ENCODE measurements at places on chromosomes 4 and X.

GRCh38 chrX:57595381-57595811 is 3.6 kb downstream of the ZXDB start:
- no peak for DNase-seq

GRCh38 chr4:156686120-156686519 is 285.5 kb downstream of the PDGFC start:
- no peak for DNase-seq

GRCh38 chr4:182015893-182016292 is 227.3 kb upstream of the TENM3 start:
- DNase-seq = no peak

DNA sequence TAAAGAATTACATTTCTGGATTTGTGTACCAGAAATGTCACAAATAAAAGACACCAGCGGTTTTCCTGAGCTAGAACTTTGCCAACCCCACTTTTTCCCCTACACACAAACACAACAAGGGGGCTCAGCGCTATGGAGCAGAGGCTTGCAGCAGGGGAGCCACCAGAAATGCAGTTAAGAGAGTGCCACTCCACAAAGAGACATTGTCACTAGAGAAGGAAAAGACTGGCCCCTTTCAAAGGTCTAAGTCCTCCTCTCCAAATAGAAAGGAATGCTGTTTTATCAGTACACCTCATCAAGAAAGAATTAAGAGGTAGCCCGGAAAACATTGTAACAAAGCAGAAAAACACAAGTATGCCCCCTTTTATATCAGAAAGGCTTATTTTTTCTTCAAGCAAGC is 419.5 kb downstream of the HNRNPD start:
- DNase-seq = no peak

DNA sequence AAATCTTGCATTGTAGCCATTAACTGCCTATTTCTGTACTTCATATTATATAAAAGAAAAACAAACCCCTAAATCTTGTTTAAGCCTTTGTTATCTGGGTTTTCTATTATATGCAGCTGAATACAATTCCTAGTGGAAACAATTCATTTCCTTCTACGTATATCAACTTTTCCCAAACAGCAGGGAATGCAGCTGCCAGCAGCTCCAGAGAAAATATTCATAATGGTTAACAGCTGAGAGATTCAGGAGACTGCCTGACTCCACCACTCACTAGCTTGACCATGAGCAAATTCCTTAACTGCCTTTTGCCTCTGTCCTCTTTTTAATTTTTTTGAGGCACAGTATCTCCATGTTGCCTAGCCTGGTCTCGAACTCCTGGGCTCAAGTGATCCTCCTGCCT is 146.2 kb downstream of the SPATA18 start:
- no peak for DNase-seq

- DNase-seq = no peak
These were observed 507 bp downstream of the MFAP3L start for GRCh38 chr4:170025523-170026252.

DNA sequence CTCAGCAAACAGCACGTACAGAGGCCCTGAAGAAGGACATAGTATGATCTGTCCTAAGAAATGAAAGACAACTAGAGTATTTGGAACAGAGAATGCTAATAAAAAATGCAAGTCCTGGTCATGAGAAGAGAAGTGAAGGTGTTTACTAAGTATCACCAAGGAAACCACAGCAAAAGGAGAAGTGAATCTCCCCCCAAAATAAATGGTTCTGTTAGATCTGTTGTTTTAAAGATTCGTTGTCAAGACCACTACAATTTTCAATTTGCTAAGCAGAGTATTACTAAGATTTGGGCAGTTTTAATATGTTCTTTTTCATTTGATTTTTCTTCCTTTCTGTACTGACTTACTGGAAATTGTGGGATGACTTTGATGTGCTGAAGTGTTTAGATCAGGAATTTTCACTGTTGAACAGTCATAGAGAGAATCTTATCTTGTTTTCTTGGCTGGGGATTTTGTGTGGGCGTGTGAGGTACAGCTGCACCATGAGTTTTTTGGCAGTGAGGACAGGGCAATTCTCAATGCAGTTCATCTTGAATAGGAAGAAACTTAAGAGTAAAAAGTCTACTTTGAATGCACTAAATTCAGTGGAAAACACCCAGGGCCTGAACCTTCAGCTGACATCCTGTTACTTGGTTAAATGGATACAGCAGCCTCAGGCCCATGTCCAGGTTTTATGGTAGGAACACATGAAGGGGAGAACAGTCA is 132.2 kb downstream of the STIM2 start:
- no peak for DNase-seq

- DNase-seq = no peak
These were observed 222.7 kb upstream of the HAND2 start for GRCh38 chr4:173752610-173753230.

- no peak for DNase-seq
These were observed 99.6 kb downstream of the IQCM start for GRCh38 chr4:149715822-149716585.

- no peak for DNase-seq
These were observed 58.0 kb downstream of the SH3BGRL start for GRCh38 chrX:81259714-81260395.

DNA sequence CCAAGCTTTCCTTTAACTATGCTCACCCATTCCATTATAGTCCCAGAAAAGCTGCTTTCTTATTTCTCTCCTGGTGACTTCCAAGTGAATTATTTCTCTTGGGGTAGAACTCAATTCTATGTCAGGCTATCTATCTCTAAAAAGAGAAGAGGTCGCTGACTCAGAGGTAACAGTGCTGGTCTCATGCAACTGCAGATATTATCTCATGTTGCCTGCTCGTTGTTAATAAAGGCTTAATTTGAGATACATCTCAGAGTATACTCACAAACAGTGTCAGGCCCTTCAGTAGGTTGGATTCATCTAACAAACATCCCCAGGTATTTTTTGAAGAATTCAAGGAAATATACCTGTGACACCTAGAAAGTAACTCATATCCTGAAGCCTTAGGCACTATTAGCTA is 2.7 kb downstream of the TMEM154 start:
- DNase-seq = no peak

DNA sequence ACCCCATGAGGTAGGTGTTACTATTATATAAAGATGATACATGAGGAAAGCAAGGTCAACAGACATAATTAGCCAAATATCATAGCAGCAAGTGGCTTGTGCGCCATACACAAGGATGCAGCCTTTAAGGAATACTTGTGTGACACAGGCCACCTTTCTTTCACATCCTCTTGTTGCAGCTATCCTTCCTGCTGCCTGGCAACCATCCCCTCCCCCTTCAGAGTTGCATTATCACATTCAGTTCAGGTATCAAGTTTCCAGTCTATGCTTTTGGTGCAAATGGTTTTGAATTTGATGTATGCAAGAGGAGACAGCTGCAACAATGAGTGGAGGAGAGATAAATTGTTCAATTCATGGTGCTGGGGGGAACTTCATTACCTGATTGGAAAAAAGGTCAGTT is 6.4 kb downstream of the ZCCHC18 start:
- no peak for DNase-seq

- no peak for DNase-seq
These were observed 247.8 kb upstream of the DKK2 start for GRCh38 chr4:107283587-107284559.

DNA sequence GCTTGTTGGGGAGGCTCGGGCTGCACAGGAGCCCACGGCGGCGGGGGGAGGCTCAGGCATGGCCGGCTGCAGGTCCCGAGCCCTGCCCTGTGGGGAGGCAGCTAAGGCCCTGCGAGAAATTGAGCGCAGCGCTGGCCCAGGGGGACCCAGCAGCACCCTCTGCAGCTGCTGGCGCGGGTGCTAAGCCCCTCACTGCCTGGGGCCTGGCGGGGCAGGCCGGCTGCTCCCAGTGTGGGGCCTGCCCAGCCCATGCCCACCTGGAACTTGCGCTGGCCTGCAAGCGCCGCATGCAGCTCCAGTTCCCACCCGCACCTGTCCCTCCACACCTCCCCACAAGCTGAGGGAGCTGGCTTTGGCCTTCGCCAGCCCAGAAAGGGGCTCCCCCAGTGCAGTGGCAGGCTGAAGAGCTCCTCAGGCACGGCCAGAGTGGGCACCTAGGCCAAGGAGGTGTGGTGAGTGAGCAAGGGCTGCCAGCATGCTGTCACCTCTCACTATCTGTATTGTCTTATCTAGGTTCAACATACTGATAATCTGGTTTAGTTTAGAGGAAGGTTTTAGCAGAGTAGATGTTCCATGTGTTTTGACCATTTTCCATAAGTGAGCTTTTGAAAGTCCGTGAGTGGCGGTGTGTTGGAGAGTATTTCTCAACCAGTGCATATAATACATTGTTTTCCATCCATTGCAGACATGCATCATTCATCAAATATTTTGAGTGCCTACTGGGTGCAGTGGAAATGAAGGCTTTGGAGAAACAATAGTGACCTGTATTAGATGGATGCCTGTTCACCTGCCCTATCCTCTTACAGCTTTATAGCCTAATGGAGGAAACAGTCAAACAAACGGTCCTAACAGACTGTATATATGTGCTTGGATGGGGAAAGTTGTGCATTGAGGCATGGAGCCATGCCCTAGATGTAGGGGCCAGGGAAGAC is 13.1 kb downstream of the PI4K2B start:
- DNase-seq = no peak

DNA sequence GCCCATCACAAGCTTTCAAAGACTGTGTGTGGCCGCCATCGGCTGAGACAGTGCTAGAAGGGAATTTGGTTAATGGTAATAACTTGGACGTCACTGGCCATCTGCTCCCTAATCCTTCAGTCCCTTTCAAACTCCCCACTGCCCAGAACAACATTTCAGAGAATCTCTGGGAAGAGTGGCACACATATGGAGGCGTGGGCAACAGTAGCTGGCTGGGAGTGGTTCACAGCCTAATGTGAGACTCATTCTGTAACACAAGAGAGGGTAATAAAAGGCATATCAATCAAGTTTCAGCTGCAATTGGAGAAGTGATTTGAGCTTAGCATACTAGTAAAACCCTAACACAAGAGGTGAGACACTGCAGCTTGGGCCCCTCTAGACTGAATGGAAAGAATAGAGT is 15.4 kb downstream of the SMIM10 start:
- no peak for DNase-seq

- DNase-seq = no peak
These were observed 152.2 kb downstream of the SPATA18 start for GRCh38 chr4:52203351-52203750.

DNA sequence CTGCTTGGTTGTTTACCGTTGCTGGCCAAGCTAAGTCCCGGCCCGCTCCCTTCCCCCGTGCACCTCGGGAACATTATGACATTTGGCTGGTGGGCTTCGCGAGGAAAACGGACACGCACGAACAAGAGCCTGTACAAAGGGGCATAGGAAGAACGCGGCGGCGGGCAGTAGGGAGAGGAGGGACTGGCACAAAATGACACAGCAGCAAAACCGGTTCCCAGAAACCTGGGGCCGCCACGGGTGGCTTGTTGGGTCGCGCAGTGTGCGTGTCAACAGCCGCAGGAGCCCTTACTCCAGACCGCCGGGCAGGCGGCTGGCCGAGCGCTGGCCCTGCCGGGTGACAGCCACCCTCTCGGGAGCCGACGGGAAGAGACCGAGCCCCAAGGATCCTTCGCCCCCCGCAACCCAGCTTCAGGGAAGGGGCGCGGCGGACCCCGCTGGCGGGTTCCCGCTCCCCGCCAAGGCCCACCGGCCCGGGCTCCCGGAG is 1.6 kb upstream of the LIN54 start:
- peak; percentile 66 for DNase-seq

GRCh38 chrX:12563121-12563520 is 228.1 kb upstream of the PRPS2 start:
- DNase-seq = no peak

GRCh38 chr4:13445841-13446790 is 38.0 kb downstream of the RAB28 start:
- no peak for DNase-seq

- DNase-seq = no peak
These were observed 73.1 kb downstream of the PHEX start for GRCh38 chrX:22105231-22105630.

DNA sequence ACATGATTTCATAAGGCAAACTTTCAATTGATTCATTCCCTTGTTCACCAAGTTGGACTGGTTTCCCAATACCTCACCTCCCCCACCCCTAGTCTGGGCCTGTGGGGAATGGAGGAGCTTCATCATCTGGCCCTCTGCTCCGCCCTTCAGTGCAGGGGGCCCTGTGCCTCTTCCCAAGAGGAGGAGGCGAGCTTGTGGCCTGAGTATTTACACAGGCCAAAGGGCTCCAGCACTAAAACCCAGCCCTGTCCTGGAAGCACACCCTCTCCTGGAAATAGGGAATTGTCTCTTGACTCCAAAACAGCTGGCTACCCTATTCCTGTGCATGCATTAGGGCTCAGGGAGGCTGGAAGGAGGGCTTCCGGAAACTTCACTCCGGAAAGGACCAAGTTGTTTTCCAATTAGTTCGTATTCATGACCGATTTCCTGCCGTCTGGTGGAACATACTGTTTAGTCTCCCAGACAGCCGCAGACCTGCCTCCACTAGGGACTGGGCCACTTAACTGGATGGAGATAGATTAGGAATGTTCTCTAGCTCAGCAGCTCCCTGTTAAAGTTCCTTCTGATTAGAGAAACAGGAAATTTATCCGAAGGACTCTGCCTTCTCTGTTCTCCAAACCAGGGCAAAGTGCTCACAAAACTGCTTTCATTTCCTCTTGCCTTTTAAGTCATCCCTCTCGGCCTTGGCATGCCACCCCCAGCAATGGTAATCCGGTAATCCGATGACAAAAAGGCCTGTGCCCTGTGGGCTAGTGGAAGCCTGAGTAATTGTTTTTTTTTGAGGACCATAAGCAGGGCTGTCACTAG is 5.8 kb downstream of the SRPX2 start:
- peak; percentile 69 for DNase-seq

DNA sequence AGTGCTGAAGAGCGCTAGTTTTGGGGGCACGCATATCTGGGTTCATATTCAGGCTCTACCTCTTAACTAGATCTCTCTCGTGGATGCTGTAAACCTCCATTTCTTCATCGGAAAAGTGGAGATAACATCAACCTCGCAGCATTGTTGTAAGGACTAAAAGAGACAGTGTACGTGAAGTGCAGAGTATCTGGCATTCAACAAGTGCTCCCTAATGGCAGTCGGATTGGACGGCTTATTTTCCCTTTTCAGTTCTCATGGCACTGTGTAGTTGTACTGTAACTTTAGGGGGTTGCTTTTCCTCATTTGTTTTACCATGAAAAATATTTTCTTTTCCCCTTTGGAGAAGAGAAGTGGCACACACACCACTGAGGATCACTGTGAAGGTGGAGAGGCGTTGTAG is 51.4 kb upstream of the ESX1 start:
- no peak for DNase-seq

DNA sequence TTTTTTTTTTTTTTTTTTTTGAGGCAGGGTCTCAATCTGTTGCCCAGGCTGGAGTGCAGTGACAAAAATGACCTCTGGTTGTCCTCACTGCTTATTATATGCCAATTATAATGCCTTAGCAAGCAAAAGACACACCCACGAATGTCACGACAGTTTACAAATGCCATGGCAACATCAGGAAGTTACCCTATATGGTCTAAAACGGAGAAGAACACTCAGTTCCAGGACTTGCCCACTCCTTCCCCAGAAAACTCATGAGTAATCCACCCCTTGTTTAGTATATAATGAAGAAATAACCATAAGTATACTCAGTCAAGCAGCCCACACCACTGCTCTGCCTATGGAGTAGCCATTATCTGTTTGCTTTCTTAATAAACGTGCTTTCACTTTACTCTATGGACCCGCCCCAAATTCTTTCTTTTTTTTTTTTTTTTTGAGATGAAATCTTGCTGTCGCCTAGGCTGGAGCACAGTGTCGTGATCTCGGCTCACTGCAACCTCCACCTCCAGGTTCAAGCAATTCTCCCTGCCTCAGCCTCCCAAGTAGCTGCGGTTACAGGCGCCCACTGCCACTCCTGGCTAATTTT is 106.2 kb downstream of the SMIM20 start:
- no peak for DNase-seq

GRCh38 chrX:6095469-6095868 is 133.2 kb downstream of the NLGN4X start:
- no peak for DNase-seq
